ENCODE measurements at places on chromosomes 5 and 9. TPM values are rescaled to one million over a fixed set of nuclear protein-coding genes. Genes with fewer than 3 reads are reported as not detected.

- no peak for DNase-seq
Observed at GRCh38 chr5:59785676-59786333, 107.7 kb downstream of the PDE4D start.

DNA sequence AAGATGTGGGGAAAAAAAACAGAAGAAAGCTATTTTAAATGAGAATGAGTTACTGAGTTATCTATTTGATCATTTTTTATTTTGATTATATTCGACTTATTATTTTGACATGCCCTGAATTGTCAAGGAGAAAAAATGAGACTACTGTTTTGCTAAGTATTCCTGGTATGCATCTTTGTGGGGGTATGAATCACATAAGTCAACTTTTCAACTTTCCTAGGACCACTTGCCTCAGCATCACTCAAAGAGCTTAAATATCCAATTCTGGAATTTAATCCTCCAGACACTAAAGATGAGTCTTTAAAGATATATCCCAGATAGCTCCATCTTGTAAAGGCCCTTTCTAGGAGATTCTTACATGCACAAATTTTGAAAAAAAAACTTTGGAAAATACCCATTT is 17.4 kb upstream of the SPDL1 start:
- no peak for DNase-seq

DNA sequence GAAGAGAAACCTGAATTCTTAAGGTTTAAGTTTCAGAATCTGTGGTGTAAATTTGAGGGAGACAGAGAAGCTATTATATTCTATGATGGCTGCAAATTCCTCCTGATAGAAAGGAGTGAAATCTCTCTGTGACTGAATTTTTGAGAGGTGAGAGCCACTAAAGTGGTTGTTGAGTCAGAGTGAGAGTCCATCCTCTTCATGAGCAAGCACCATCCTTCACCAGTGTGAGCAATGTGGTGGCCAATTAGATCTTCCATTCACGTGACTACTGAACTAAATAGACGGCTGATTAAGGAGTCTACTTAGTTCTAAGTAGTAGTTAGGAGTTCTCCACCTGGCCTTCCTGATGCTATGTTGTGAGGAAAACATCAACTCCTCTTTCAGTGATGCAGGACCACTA is 147.8 kb upstream of the CCNH start:
- DNase-seq, result no peak

DNA sequence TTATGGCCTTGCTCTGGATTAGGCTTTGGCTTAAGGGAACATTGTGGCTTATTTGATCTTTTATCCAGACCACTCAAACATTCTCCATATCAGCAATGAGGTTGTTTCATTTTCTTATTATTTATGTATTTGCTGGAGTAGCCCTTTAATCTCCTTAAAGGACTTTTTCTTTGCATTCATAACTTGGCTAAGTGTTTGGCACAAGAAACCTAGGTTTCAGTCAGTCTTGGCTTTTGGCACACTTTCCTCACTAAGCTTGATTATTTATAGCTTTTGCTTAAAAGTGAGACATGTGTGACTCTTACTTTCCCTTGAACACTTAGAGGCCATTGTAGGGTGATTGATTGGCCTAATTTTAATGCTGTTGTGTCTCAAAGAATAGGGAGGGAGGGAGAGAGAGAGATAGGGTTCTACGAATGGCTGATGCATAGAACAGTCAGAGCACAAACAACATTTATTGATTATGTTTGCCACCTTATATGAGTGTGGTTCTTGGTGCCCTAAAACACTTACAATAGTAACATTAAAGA is 2265.3 kb upstream of the C9orf72 start:
- no peak for DNase-seq

DNA sequence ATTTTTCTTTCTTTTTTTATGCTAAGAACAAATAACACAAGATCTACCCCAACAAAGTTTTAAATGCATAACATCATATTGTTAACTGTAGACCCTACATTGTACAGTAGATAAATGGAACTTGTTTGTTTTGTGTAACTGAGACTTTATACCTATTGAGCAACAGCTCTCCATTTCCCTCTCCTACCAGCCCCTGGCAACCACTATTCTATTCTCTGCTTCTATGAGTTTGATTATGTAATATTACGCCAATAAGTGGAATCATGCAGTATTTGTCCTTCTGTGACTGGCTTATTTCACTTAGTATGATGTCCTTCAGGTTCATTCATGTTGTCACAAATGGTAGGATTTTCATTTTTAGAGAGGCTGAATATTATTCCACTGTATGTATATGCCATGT is 308.2 kb upstream of the PRR16 start:
- DNase-seq, result no peak

- DNase-seq, result no peak
Observed at GRCh38 chr9:114330636-114331035, 967 bp downstream of the ORM2 start.

- DNase-seq, result no peak
Observed at GRCh38 chr9:99809586-99810319, 11.9 kb upstream of the NR4A3 start.

GRCh38 chr5:108615216-108615615 is 132.5 kb upstream of the FER start:
- DNase-seq, result no peak

DNA sequence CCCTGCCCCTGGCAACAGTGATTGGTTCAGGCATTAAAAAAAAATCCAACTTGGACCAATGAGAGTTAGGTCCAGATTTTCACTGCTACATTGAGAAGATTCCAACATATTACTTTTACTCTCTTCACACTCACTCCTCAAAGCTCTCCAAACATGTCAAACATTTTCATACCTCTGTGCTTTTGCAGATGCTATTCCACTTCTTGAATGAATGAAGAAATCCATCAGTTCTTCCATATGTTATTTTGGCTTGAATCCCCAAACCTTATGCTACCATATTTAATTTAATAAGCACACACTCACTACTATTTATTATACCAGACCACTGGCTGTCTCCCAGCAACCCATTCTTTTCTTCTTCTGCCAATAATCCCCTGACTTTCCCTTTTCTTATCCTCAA is 87.1 kb downstream of the PPP2R2B start:
- DNase-seq, result no peak

- DNase-seq, result peak; percentile 58
Observed at GRCh38 chr5:6518298-6519057, 69.8 kb downstream of the UBE2QL1 start.

GRCh38 chr5:3277590-3278196 is 317.9 kb upstream of the IRX1 start:
- no peak for DNase-seq

DNA sequence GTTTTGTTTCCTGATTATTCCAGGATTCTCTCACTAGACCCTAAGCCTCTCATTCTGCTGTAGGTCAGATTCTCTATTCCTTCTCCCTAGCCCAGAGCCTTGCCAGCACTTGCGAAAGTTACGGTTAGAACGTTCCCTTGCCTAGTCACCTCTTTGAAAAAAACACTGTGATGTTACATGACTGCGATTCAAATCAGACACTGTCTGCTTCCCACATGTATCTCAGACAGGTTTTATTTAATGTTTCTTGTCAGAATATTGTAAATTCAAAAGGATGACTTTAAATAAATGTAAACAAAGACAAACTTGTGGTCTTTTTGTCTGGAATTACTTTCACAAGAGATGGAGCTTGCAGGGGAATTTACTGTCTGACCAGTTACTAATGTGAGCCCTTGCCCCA is 116.5 kb upstream of the OTULINL start:
- no peak for DNase-seq

GRCh38 chr5:12703254-12703653 is 799.0 kb upstream of the CTNND2 start:
- DNase-seq, result no peak

- no peak for DNase-seq
Observed at GRCh38 chr9:135340726-135341475, 138.7 kb upstream of the PPP1R26 start.

GRCh38 chr9:4508246-4508906 is 18.1 kb downstream of the SLC1A1 start:
- DNase-seq, result no peak

GRCh38 chr5:168209244-168209995 is 82.0 kb upstream of the WWC1 start:
- no peak for DNase-seq

GRCh38 chr9:130815242-130815808 is 19.7 kb upstream of the ABL1 start:
- no peak for DNase-seq

DNA sequence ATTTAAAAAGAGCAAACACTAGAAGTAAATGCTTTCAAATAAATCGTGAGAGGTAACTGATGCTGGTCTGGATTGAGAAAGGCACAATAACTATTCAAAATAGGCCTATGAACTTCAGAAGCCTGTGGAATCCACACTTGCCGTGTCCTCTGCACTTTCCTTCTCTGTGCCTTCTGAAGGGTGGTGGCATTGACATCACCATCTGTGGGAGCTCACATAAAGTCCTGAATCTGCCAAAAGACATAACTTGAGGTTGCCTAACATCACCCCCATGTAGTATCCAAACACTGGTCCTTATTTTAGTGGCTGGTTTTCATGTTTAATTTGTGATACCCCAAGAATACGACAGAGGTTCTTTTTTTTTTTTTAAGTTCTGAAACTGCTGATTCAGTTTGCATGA is 59.8 kb downstream of the IRF1 start:
- DNase-seq, result no peak

DNA sequence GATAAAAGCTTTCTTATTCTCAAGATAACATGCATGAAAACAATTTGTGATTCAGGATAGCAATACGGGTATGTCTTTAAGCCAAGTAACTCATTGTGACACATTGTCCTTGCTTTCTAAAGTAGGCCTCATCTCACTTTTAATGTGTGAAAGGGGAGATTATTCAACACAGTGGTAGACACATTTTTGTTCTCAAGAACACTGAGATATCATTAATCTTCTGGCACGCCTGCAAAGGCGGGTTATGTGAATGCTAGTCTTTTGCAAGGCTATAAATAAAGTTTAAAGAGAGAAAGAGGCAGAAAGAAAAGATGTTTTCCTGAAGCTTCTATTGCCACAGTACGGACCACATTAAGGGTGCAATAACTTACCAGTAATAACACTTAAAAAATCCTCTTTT is 181.8 kb upstream of the MEF2C start:
- no peak for DNase-seq

DNA sequence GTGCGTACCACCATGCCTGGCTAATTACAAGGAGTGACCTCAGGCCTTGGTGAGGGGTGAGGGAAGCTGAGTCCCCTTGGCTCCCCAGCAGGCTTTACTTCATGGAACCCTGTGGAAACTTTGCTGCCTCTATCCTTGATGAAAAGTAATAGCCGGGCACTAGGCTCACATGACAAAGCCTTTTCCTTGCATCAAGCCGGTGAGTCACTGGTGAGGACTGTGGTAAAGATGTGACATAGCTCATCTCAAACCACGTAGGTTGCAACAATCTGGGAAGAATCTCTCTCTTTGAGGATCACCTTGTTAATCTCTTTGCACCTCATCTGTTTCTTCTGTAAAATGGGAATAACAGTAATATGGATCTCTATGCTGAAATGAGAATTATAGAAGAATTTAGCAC is 116.3 kb upstream of the SLC25A48 start:
- no peak for DNase-seq

GRCh38 chr5:6450319-6450833 is 1.7 kb downstream of the UBE2QL1 start:
- no peak for DNase-seq

GRCh38 chr5:145854651-145855258 is 18.1 kb downstream of the GRXCR2 start:
- no peak for DNase-seq

- DNase-seq, result no peak
Observed at GRCh38 chr5:102223542-102224477, 72.3 kb downstream of the SLCO4C1 start.

- DNase-seq, result no peak
Observed at GRCh38 chr9:18274693-18275092, 199.3 kb upstream of the ADAMTSL1 start.

DNA sequence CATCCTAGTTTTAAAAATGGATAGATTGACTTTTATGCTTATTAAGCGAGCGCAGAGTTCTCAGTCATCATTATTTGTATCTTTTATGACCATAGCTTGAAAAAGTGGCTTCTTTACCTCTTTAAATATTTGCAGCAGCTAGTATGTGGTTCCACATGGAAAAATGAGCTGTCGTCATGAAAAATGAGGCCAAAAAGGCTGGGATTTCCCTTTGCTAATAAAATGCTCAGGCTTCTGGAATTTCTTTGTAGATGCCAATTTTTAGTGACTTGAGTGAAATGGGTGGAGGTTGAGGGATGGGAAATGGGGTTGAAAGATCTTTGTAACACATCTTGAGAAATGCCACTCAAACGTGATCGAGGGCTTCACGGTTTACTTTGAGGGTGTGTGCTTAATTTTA is 35.2 kb downstream of the RAI14 start:
- DNase-seq, result no peak

DNA sequence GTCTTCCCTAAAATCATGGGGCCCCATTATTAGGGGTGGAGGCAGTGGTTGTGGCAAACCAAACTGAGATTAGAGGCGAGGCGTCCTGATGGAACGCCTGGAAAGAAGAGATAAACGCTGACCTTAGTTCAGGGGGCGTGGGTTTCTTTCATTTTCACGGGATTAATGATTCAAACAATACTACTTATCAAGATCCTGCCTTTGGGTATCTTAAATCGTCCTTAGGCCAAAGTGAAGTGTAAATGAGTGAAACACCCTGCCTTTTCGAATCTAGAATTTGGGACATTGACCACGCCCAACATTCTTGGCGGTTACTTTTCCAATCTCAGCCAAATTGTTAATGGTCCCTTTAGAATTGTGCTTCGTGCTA is 1.0 kb upstream of the UBTD2 start:
- DNase-seq, result no peak

GRCh38 chr9:974031-974995 is 2.1 kb upstream of the DMRT3 start:
- no peak for DNase-seq

GRCh38 chr5:148382961-148383360 is 797 bp upstream of the FBXO38 start:
- DNase-seq, result no peak

GRCh38 chr5:155193029-155193428 is 179.5 kb downstream of the KIF4B start:
- DNase-seq, result no peak

Gene PRRX2
- total RNA-seq, result not detected

Gene SPATA31A3
- not detected for total RNA-seq

Gene PCDHB3
- 0.15 TPM for total RNA-seq

Gene STPG3
- total RNA-seq, result not detected

Gene AFAP1L1
- 2.6 TPM for total RNA-seq

Gene IL31RA
- not detected for total RNA-seq

Gene CCNJL
- 0.48 TPM for total RNA-seq

Gene BNC2
- 0.55 TPM for total RNA-seq

Gene TPRN
- total RNA-seq, result 13.7 TPM

Gene ANKS6
- 5.7 TPM for total RNA-seq

Gene MOB3B
- 0.91 TPM for total RNA-seq

Gene ANGPTL2
- total RNA-seq, result 2.8 TPM

Gene DIPK1B
- total RNA-seq, result 3.0 TPM

Gene IFNA21
- total RNA-seq, result not detected

Gene GZMA
- total RNA-seq, result not detected

Gene GEMIN5
- 7.1 TPM for total RNA-seq

Gene NKD2
- 1.6 TPM for total RNA-seq

Gene NR5A1
- 0.40 TPM for total RNA-seq

Gene COL5A1
- total RNA-seq, result 2.8 TPM

Gene ELP1
- 10.4 TPM for total RNA-seq

Gene OBP2B
- total RNA-seq, result not detected

Gene TAF11L10
- not detected for total RNA-seq

Data from left lobe of liver (tissue), 2 donors.